ENCODE measurements at places on chromosomes 1 and 21.

- DNase-seq: no peak
These were observed 188.0 kb downstream of the GRIK3 start for GRCh38 chr1:36846357-36846756.

DNA sequence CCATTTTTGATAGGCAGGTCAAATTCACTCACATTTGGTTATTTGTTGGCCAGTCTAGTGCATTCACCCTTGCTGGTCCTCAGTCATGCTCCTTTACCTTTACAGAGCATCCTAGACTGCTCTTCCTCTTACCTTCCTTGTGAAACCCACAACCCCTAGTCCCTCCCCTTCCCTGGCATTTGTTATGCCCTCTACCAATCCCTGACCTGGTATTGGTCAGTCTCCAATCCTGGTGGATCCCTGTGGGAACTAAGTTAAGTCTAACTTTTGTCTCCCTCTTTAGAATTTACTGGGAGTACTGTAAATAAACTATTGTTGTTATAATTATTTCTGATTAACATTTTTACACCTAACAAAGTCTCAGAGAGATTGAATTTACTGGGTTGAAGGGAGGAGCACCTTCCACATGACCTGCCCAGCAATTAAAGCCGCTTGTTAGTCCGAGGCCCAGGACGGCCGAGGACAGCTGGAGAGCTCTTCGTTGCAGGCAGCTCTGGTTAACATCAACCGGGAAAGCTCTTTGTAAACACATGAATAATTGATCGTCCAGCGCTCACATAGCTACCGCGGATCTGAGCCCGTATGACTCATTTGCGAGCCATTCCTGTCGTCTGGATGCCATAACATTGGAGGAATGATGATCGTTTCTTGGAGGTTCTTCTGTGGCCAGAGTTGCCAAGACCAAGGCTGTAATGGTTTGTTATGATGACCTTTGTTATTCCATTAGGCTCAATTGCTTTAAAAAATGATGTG is 31.9 kb downstream of the MTARC1 start:
- DNase-seq: no peak

DNA sequence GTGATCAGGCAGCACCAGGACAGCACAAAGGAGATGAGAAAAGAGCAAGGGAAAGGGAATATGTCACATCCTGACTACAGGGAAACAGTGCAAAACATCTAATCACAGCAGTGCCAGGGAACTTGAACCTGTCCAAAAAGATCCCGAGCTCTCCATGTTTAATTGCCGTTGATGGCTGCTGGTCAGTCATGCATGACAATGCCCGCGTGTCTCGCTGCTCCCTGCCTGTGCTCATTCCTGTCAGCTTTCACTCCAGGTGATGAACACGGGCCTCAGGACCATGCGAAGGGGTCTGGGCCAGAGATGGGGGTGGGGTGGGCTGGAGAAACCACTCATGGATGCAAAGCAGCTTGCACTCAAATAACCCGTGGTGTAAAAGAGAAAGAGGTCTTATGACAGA is 287.0 kb downstream of the GPATCH2 start:
- no peak for DNase-seq

- no peak for DNase-seq
These were observed 62.8 kb downstream of the PKN2 start for GRCh38 chr1:88746916-88747315.

DNA sequence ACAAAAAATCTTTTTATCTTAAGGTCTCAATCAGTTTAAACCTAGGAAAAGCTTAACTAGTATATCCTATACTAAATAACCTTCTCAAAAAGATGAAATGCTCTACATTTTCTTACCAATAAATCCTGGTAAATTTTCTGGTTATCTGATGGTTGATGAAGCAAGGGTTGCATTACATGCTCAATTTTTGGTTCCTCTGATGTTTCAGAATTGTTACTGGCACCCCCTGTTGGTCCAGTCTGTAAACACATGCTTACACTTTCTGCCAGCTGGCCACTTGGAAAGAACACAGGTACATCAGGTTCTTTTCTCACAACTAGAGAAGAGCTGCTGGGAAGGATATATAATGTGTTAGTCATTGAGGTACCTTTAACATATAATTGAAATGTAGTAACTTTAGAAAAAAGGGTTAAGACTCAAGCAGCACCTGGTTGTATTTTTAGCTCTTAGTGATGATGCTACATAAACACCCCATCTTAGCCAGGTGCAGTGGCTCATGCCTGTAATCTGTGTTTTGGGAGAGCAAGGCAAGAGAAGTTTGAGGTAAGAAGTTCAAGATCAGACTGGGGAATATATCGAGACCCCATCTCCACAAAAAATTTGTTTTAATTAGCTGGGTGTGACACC is 30.9 kb upstream of the TAL1 start:
- no peak for DNase-seq

DNA sequence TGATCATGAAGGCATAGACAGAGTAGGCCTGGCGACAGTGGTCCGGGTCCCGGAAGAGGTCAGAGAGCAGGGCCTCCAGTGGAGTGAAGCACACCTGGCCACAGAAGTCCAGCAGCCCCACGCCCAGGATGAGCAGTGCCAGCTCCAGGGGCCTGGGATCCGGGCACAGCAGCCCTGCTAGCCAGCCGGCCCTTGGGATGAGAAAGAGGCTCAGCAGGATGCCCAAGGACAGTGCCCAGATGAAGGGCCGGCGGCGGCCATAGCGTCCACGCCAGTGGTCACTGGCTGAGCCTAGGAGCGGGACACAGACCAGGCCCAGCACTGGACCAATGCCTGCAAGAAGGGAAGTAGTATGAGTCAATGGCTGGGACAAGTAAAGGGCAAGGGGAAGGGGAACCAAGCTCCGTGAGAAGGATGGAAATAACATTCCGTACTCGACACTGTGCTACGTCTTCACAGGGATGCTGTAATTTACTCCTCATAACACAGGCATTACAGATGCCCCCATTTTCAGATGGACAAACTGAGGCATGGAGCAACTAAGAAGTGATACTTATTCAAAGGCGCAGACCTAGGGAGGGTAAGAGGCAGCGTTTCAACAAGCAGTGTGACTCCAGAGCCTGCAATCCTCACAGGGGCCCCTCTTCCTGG is 16.9 kb downstream of the SLC45A3 start:
- no peak for DNase-seq

- DNase-seq: no peak
These were observed 23.1 kb downstream of the EIF2D start for GRCh38 chr1:206589206-206589605.

- DNase-seq: peak; percentile 69
These were observed 8.7 kb downstream of the LAPTM5 start for GRCh38 chr1:30748699-30749401.

- DNase-seq: no peak
These were observed 88.9 kb upstream of the HAO2 start for GRCh38 chr1:119279456-119280381.

GRCh38 chr1:2275796-2276536 is 47.8 kb downstream of the SKI start:
- DNase-seq: no peak

GRCh38 chr1:160162931-160163330 is 11.5 kb downstream of the ATP1A4 start:
- DNase-seq: no peak

GRCh38 chr1:78892260-78892840 is 114.2 kb downstream of the ADGRL4 start:
- no peak for DNase-seq

- DNase-seq: peak; percentile 87
These were observed 9.2 kb downstream of the ABCG1 start for GRCh38 chr21:42227909-42228708.

DNA sequence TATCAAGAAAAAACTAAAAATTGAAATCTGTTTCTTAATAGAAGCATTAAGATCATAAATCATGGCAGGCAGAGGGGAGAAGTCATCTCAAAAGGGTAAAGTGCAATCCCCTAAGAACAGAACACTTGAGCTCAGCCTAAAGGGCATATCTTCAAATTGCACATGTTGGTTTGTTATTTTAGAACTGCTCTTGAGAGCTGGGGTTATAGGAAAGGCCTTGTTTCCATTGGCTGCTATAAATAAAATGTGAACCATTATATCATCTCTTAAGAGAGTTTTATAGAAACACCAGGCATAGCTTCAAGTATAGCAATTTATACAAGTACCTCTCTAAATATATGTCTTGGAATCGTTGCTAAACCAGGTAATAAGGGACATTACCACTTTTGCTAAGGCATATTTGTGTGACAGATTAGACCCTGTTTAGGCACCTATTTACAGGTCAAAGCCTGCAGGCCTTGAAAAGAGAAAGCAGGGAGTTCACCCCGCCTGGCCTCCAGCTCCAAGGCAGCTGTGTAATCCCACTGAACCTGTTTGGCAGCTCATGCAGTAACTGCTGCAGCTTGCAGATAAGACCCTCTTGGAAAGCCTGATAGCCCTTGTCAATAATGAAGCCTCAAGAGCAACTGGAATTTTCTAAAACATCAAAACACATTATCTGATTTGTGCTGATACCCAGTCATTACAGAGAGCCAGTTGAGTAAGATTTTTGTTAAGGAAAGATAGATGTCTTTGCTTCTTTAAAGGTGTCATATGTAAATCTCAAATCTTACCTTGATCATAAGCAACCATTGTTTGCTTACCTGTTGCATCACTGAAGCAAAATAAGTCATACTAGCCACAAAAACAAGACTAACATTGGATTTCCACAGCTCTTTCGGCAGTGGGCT is 24.2 kb upstream of the SYDE2 start:
- no peak for DNase-seq

GRCh38 chr1:55005351-55006140 is 6.8 kb downstream of the BSND start:
- no peak for DNase-seq

- DNase-seq: peak; percentile 13
These were observed 22.2 kb upstream of the TMEM200B start for GRCh38 chr1:29145739-29146437.

DNA sequence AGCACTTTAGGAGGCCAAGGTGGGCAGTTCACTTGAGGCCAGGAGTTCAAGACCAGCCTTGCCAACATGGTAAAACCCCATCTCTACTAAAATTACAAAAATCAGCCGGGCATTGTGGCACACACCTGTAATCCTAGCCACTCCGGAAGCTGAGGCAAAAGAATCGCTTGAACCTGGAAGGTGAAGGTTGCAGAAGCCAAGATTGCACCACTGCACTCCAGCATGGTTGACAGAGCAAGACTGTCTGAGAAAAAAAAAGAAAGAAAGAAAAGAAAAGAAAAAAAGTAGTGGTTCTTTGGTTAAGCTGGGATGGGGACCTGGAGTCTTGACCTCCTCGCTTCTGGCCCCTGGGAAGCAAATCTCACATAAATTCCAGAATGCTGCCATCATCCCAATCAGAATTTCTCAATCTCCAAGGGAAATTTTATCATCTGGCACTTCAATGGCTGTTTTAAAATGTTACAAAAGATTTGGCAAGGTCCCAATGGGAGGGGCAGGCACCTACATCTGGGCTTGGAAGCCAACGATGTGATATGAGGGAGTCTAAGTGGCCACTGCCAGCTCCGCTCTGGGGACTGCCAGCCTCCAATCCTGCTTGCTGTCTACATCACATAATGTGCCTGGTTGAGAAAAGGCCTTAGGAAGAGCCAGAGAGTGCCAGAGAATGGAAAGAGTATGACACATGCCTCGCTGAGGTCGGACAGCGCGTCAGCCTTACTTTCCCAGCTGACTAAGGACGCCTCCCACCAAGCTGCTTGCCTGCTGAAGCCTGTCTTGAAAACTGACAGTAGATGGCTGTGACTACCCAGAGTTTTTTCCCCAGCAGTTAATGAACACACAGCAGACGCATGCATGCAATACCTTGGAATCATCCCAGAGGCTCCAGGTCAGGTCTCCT is 42.1 kb upstream of the SRP9 start:
- DNase-seq: peak; percentile 67

GRCh38 chr1:101330427-101331130 is 93.8 kb downstream of the S1PR1 start:
- DNase-seq: no peak

- DNase-seq: no peak
These were observed 176.8 kb upstream of the SYT6 start for GRCh38 chr1:114330451-114330983.

DNA sequence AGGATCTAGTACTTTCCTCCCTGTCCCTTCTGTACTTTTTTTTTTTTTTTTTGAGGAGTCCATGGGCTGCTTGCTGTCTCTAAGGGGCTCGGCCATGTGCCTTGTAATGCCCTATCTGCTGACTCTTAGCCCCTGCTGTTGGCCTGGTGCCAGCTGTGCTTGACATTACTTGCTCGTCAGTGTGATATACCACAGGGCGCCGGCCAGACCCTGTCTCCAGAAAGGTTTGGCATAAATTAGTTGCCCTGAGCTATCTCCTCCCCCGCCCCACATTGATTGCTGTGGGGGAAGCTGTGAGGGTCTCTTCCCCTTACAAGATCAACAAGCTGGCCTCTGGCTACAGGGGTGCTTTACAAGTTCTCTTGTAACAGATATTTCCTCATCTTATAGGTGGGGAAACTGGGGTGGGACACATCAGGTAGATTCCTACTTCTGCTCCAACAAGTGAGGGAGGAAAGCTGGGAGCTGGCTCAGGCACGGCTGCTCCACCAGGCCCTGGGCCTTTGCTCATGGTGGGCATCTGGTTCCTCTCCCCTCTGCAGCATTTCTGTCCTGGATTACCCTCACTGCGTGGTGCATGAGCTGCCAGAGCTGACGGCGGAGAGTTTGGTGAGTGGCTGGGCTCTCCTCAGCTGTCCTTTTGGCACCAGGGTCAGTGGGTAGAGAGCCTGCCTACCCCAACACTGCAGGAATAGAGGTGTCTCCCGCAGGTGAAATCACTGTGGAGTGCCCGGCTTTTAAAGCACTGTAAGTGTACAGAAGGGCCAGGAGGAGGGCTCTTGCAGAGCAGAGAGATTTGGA is 15.6 kb downstream of the STRIP1 start:
- peak; percentile 69 for DNase-seq

DNA sequence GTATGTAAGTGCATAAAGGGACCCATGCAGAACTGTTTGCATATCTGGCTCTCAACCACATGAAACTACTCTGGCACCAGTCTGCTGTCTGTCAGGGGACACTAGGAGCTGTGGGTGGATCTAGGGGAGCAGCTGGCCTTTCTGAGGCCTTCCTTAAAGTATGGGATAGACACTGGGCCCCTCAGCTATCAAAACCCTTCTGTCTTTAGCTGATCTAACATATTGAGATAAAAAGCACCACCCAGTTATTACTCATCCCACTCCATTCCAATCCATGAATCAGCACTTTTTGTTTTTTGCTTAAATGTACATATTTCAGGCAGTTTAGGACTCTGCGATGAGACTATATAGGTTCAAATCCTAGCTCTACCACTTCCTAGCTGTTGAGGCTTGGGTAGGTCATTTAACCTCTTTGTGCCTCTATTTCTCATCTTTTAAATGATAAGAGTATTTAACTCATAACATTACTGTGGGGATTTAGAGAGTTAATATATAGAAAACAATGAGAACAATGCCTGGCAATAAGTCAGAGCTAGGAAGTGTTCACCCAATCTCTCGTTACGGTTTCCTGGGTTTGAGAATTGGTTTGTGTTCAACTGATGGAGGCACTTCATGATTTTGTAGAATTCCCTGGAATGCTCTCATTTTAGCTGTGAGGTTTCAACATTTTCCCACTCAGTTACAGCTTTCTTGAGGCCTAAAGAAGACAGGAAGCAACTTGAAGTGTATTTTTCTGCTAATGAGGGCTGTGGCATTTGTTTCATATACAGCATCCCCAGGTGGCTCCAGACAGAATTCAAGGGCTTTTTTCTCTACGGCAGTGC is 68.9 kb downstream of the LRIG2 start:
- DNase-seq: no peak

- no peak for DNase-seq
These were observed 219.7 kb upstream of the VAMP3 start for GRCh38 chr1:7551442-7551841.

GRCh38 chr1:21220815-21221214 is 44.1 kb upstream of the EIF4G3 start:
- DNase-seq: no peak
